Activated naive CD4-positive, alpha-beta T cell treated with anti-CD3 and anti-CD28 coated beads, Interleukin-2, amount 50 U/mL, for 72 hours (primary cell): ENCODE measurements at places on chromosomes 5 and 9. TPM values are rescaled to one million over a fixed set of nuclear protein-coding genes. Genes with fewer than 3 reads are reported as not detected.

Gene MYMK
- total RNA-seq, result not detected

Gene LYRM7
- 17.7 TPM for total RNA-seq

Gene CTXN3
- not detected for total RNA-seq

Gene NME5
- not detected for total RNA-seq

Gene MBLAC2
- 0.98 TPM for total RNA-seq

Gene SYNPO
- 0.53 TPM for total RNA-seq

Gene NR6A1
- total RNA-seq, result 0.84 TPM

Gene CCL28
- 4.5 TPM for total RNA-seq

Gene TRAPPC13
- total RNA-seq, result 39.8 TPM

Gene C5orf46
- total RNA-seq, result not detected

- peak; percentile 67 for DNase-seq
Observed at GRCh38 chr5:43065948-43066798, 26.1 kb upstream of the ANXA2R start.

DNA sequence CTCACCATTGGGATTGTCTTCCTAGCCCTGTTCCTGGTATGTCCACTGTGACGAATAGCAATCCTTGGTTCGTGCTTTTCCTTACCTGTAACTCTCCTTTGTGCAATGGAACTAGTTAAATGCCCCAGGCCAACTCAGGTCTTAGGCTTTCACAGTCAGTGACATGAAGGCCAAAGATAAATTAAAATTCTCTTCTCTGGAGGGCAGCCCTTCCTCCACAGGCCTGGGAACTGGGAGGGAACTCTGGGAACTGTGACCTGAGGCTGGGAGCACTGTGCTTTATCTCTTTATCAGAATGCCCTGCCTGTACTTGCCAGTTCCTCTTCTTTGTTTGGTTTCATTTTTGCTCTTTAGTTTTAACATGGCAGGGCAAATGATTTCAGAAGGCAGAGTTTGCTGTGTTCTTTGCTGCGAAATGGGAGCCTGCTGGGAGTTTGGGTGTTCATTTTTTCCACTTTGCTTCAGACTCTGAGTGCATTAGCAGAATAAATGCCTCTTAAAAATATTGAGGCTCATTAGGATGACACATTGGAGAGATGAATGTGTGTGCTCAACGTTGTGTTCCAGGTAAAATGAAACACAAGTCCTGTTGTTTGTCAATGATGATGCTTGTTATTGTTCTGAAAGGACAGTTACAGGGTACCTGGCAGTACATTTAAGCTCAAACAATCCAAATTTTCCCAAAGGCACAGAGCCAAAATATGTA, 118.1 kb downstream of the NUDT12 start:
- no peak for DNase-seq

- no peak for DNase-seq
Observed at GRCh38 chr9:118367383-118367782, 663.2 kb downstream of the TLR4 start.

DNA sequence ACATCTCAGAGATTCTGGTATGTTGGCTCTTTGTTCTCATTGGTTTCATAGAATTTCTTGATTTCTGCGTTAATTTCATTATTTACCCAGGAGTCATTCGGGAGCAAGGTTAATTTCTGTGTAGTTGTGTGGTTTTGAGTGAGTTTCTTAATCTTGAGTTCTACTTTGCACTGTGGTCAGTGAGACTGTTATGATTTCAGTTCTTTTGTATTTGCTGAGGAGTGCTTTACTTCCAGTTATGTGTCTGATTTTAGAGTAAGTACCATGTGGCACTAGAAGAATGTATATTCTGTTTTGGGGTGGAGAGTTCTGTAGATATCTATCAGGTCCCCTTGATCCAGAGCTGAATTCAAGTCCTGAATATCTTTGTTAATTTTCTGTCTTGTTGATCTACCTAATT, 12.2 kb downstream of the RANBP17 start:
- no peak for DNase-seq

GRCh38 chr9:92492781-92493401, 10.6 kb upstream of the ASPN start:
- no peak for DNase-seq

GRCh38 chr5:153157156-153157555, 333.3 kb upstream of the GRIA1 start:
- DNase-seq, result no peak

GRCh38 chr9:82763656-82764055, 299.3 kb downstream of the RASEF start:
- DNase-seq, result no peak

GRCh38 chr5:178388386-178389025, 155.9 kb upstream of the PHYKPL start:
- no peak for DNase-seq

- no peak for DNase-seq
Observed at GRCh38 chr5:141560151-141560550, 58.6 kb downstream of the DIAPH1 start.

DNA sequence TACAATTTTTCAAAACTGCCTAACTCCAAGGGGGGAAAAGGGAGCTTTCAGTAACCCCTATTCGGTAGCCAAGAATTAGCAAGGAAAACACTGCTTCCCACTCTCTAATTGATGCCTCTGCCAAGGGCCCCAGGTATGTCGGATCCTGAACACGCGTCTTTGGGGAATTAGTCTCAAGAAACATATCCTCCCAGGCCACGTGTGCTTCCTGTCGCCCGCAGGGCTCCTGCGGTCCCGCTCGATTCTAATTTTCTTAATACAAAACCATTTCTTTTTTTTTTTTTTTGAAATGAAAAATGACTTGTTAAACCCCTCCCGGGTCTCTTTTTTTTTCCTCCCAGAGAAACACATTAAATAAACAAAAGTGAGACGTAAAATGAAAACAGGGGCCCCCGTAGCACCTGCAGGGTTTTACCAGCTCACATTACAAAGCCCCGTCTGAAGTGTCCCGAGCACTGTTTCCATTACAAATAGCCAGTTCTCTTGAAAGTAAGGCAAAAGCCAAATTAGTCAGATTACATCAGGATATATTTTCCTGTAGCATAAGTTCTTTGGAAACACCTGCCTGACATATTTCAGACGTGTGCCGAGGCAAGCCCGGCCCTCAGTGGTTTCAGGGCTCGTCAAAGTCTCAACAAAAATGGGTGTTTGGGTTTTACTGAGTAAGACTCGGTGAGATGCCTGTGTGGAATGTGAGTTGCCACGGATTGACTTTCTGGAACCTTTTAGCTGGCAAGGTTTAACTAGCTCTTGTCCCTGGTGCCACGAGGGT, 21.5 kb downstream of the SMIM23 start:
- DNase-seq, result no peak

- DNase-seq, result no peak
Observed at GRCh38 chr9:101477736-101478135, 42.2 kb upstream of the ALDOB start.

DNA sequence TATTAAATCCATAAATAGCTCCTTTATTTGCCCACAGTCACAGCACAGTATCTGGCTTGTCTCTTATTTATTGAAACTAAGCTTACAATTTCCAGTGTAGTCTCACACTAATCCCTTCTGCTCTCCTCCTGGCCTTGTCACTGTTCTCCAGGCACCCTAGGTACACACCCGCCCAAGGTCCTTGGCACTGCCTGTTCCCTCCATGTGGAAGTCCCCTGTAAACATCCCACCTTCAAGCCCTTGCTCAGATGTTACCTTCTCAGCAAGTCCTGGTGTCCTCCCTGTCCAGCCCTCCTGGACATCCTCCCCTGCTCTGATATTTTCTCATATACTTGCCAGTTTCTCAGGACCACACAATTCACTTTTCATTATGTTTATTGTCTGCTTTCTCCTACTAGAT, 44.2 kb upstream of the CFAP157 start:
- DNase-seq, result no peak

- no peak for DNase-seq
Observed at GRCh38 chr5:79840084-79840990, 150.7 kb downstream of the CMYA5 start.

- no peak for DNase-seq
Observed at GRCh38 chr5:172690258-172691075, 49.4 kb downstream of the NEURL1B start.

GRCh38 chr9:114633438-114634089, 22.5 kb downstream of the TMEM268 start:
- no peak for DNase-seq

- no peak for DNase-seq
Observed at GRCh38 chr5:66415208-66415607, 181.0 kb upstream of the MAST4 start.

DNA sequence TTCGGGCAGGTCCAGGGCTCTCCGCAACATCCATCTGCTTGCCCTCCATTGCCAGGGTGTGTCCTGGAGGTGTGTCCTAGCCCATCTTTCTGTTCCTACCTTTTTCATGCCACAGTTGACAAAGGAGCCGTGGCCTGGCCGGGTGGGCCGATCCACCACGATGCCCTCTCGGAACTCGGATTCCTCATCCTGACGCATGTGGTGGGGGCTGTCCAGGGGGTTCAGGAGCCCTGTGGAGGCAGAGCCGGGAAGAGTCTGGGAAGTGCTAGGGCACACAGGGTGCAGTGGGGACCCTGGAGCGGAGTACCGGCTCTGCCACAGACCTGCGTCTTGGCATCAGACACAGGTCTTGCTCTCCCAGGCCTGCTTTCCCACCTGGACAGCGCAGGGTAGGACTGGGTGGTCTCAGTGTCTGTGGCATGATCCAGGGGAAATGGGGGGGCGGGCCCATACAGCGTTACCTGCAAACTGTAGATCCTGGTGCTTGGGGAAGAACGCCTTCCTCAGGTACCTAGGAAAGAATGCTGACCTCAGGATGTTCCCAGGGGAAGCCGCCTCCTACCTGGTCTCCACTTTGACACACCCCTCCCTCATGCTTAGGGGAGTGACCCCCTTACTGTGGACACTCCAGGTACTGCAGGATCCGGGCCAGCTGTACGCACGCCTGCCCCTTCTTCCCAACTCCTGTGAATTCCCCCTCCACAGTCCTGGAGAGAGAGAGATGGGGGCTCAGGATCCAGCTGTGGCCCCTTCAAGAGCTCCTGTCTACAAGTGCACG, 3.5 kb downstream of the SPOUT1 start:
- no peak for DNase-seq

GRCh38 chr5:56650386-56650785, 165.0 kb upstream of the MAP3K1 start:
- no peak for DNase-seq

GRCh38 chr5:13246053-13246452, 698.4 kb downstream of the DNAH5 start:
- no peak for DNase-seq

GRCh38 chr5:166562246-166562645, 1729.2 kb upstream of the WWC1 start:
- DNase-seq, result no peak

DNA sequence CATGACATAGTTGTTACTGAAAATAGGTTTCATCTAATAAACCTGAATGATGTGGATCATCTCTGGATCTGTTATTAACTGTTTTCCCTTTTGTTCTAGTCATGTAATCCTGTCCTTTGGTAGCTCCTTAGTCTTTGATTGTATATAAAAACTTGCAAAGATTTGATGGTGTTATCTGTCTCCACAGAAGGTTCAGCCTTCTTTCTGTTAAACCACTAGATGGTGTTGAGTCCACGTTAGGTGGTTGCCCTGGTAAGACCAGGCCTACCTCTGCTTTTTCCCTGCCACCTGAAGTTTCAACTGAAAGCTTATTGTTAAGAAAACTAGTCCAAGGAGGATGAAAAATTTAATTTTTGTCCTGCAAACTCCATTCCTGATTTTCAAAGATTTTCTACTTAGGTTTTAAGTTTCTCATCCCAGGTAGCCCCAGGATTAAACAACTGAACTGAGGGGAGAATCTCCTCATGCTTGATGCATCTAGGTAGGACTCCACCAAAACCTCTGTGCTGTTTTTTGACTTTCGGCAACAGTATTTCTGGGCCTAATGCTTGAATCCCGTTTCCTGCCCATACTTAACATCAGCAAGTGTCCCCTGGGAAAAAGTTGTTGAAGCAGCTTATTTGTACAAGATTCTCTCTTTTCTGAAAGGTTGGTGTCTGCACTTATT, 68.5 kb downstream of the RICTOR start:
- no peak for DNase-seq

DNA sequence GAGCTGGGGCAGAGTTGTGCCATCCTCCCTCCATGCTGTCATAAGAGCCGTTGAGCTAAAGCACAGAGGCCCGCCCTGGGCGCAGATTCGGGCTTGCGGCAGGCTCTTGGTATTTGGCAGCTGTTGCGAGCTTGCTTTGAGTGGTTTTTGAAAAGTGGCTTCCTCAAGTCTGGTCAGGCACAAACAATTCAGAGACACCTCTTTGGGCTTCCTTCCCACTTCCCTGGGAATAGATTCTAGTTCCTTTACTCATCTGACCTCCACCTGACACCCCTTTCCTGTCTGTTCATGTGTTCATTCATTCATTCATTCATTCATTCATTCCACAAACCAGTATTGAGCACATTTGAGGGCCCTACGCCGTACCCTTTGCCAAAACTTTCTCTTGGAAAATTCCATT, 27.4 kb downstream of the NCS1 start:
- no peak for DNase-seq

GRCh38 chr5:17147617-17148016, 69.8 kb upstream of the BASP1 start:
- DNase-seq, result no peak

DNA sequence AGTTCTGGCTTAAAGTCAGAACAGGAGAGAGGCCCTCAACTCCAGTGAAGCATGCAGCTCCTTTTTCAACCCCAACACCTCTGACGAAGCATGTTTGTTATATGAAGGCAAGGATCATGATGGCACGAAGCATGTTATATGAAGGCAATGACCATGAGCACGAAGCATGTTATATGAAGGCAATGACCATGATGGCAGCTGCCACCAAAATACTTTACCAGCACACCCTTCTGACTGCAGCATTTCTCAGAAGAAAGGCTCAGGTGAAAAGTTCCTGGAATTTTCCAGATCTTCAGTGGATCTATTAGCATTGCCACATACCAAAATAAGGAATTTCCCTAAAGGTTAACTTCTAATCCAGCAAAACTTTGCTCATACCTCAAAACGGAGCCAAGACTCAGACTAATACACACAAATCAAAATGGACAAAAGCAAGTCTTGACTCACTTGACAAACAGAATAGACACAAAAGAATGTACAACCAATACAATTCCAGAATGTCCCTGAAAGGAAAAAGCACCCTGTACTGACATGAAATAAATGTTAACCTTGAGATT, 217.4 kb downstream of the FANCC start:
- DNase-seq, result no peak

DNA sequence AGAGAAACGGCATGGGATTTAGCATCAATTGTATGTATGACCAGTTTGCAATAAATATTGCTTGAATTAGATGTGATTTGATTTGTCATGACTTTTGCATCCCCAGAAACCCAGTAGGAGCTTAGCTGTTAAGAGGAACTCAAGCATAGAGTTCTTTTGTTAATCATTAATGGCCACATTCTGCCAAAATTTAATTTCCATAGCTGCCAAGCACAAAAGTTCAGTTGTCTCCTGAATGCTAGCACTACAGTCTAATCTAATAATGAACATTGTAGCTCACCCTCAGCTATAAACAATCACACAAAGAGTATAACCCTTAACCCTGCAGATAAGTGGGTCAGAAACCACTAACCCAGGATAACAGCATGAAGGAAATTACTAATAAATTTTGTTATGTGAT, 169.8 kb upstream of the GRAMD2B start:
- DNase-seq, result no peak
